ENCODE measurements at places on chromosomes 12 and 14.

DNA sequence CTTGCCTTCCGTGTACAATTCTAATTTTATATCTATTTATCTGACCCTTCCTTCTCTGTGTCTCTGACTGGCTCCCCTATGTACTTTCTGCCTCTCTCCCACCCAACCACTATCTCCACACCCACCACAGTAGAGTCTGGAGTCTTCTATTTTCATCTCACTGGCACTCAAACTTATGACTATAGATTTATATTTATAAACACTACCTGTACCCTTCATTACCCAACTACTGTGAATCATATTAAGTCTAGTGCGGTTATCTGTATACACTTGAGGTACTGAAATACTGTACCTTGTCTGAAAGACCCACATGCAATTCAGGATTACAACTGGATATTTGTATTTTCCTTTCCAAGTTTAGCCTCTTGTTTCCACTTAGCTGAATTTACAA is 36.1 kb downstream of the ATP2B1 start:
- no peak for DNase-seq

- no peak for DNase-seq
These were observed 6.3 kb upstream of the CFAP54 start for GRCh38 chr12:96483116-96483515.

GRCh38 chr14:50728836-50729235 is 60.7 kb upstream of the SAV1 start:
- no peak for DNase-seq

- DNase-seq = no peak
These were observed 7.5 kb downstream of the DHRS2 start for GRCh38 chr14:23643533-23644194.

All from AG09309 (cell line).